H9 (cell line): ENCODE measurements at places on chromosomes 1 and 21. TPM values are rescaled to one million over a fixed set of nuclear protein-coding genes. Genes with fewer than 3 reads are reported as not detected.

The SLC19A2 gene
- 12.4 and 12.8 TPM in 2 replicates for total RNA-seq

GRCh38 chr21:22725436-22725835 lies 1727.2 kb downstream of the NCAM2 start:
- H3K36me3 ChIP-seq = peaks cover 26% of the 10 kb centered on the region
- no peaks in the 10 kb centered on the region for H3K27me3 ChIP-seq
- H3K4me1 ChIP-seq = no peaks in the 10 kb centered on the region

- DNase-seq = no peak
- H3K36me3 ChIP-seq = no peaks in the 10 kb centered on the region; the same call in 2 of the 3 replicates
- H3K4me1 ChIP-seq = peaks cover 8% of the 10 kb centered on the region; the same call in 1 of the 2 replicates
- H3K4me3 ChIP-seq = peak overlapping the region; percentile 52; the same call in 2 of the 3 replicates
- H3K27ac ChIP-seq = no peak overlapping the region
- H3K27me3 ChIP-seq = no peaks in the 10 kb centered on the region
Observed at GRCh38 chr1:160108888-160109662, 6.5 kb upstream of the ATP1A2 start.

DNA sequence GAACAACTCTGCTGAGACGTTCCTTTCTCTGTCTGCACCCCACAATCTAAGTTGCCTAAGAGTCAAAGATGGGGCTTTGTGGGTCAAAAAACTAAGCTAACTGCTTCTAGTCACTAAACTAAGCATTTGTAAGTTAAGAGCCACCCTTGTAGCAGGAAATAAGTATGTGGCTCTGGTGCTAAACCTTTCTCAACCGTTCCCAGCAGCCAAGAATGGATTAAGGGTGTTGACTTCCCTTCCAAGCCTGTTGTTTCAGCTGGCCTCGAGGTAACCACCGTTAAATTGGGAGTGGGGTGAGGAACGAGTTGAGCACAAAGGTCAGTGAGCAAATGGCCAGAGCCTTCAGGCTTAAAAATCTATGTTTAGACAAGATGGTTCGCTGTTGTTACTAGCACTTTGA lies 169.1 kb downstream of the TRIM33 start:
- no peaks in the 10 kb centered on the region for H3K27me3 ChIP-seq
- no peak overlapping the region for H3K27ac ChIP-seq
- H3K4me1 ChIP-seq = no peaks in the 10 kb centered on the region; the same call in 1 of the 2 replicates

DNA sequence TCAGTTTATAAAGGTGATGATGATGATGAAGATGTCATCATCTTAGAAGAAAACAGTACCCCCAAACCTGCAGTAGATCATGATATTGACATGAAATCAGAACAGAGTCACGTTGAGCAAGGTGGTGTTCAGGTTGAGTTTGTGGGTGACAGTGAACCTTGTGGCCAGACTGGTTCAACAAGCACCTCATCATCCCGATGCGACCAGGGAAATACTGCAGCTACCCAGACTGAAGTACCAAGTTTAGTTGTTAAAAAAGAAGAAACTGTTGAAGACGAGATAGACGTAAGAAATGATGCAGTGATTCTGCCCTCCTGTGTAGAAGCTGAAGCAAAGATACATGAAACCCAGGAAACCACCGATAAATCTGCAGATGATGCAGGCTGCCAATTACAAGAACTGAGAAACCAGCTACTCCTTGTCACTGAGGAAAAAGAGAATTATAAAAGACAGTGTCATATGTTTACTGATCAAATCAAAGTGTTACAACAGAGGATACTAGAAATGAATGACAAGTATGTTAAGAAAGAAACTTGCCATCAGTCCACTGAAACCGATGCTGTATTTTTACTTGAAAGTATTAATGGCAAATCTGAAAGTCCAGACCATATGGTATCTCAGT lies 16.0 kb upstream of the CHAF1B start:
- no peak overlapping the region for H3K27ac ChIP-seq
- H3K27me3 ChIP-seq = no peaks in the 10 kb centered on the region
- H3K36me3 ChIP-seq = peaks cover 25% of the 10 kb centered on the region
- no peak for DNase-seq
- no peak overlapping the region for H3K4me3 ChIP-seq
- H3K4me1 ChIP-seq = no peaks in the 10 kb centered on the region

- DNase-seq = no peak
- H3K4me1 ChIP-seq = no peaks in the 10 kb centered on the region
- no peaks in the 10 kb centered on the region for H3K27me3 ChIP-seq
- H3K36me3 ChIP-seq = no peaks in the 10 kb centered on the region; the same call in 2 of the 3 replicates
Observed at GRCh38 chr1:101496109-101496508, 259.3 kb downstream of the S1PR1 start.

GRCh38 chr1:236990052-236990445 lies 14.2 kb downstream of the MT1HL1 start:
- H3K36me3 ChIP-seq = peaks cover 9% of the 10 kb centered on the region
- H3K27me3 ChIP-seq = no peaks in the 10 kb centered on the region
- no peaks in the 10 kb centered on the region for H3K4me1 ChIP-seq

DNA sequence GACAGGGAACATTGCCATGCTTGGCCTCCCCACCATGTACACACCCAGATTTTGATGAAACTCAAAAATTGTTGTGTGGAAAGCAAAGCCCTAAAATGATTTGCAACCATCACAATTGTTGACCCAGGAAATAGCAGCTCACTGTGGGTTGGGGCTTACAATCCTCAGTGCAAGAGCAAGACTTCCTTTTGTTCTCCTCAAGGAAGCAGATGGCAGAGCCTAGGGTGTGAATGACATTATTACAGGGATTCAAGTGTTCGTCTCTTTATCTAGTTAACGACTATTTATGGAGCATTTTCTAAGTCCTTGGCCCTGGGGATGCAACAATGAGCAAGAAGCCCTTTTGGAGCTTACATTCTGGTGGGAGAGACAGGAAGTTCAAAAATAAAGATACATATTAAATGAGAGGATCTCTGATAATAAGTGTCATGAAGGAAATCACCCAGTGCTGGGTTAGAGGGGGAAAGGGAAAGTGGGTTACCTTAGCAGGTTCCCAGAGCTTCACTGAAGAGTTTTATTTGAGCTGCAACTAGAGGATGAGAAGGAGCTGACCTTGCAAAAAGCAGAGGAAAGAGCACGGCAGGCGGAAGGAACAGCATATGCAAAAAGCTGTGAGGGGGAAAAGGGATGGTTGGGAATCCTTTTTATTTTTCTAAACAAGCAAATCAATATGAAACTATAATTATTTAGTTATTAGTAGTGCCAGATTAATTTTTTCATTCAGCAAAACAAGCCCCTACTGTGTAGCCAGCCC lies 38.5 kb upstream of the ID3 start:
- no peaks in the 10 kb centered on the region for H3K27me3 ChIP-seq
- no peaks in the 10 kb centered on the region for H3K36me3 ChIP-seq

GRCh38 chr21:16634515-16634914 lies 878.3 kb upstream of the CXADR start:
- no peak overlapping the region for H3K4me3 ChIP-seq
- no peaks in the 10 kb centered on the region; the same call in 1 of the 3 replicates for H3K36me3 ChIP-seq
- peak; percentile 47 for DNase-seq
- 0 out of 2 replicates have a peak, but pooled peaks cover 5% of the 10 kb centered on the region for H3K4me1 ChIP-seq
- H3K27me3 ChIP-seq = no peaks in the 10 kb centered on the region

- H3K27me3 ChIP-seq = no peaks in the 10 kb centered on the region
- H3K4me3 ChIP-seq = no peak overlapping the region
- H3K27ac ChIP-seq = no peak overlapping the region
- no peaks in the 10 kb centered on the region for H3K4me1 ChIP-seq
- no peak for DNase-seq
- H3K36me3 ChIP-seq = peaks cover 4% of the 10 kb centered on the region; the same call in 1 of the 2 replicates
Observed at GRCh38 chr1:211236633-211237320, 22.4 kb upstream of the RCOR3 start.

DNA sequence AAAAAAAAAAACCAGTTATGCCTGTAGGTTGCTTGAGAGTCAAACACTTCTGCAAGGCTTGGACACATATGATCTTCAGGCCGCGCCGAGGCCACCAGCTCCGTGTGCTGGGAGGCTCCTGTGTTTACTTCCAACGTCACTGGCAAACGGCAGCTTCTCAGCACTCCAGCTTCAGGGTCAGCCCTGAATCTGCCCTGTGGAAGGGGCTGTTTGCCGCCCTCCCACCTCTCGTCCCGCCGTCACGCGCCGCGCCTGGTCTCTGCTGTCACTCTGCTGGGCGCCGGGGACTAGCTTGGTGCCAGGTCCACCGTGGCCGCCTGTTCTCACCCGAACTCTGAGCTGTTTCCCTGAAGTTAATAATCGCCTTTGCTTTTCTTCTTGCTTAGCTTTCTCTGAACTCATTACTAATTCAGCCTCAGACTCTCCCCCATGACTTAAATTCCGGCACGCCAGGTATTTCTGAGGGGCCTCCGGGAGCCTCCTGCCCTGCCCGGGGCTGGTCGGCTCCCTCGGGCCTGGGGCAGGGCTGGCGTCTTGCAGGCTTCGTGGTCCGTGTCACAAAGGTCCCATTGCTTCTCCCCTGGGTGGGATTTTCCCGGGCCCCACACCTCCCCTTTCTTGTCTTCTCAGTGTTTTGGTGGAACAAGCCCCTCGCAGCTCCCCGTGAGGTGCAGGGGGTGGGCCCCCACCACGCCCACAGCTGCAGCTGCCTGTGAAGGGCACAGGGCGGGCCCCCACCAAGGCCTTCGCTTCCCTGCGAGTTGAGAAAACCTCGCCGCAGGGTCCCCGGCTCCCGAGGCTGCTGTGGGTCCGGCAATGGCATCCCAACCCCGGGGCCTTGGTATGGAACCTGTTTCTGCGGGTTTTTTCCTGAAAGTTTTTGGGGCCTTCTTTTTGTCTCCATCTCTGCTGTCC lies 14.6 kb upstream of the C1orf159 start:
- H3K4me3 ChIP-seq = no peak overlapping the region
- no peak for DNase-seq
- no peaks in the 10 kb centered on the region for H3K4me1 ChIP-seq
- H3K27ac ChIP-seq = no peak overlapping the region

GRCh38 chr1:44515416-44515815 lies 110.4 kb downstream of the RNF220 start:
- H3K36me3 ChIP-seq = no peaks in the 10 kb centered on the region
- H3K27ac ChIP-seq = no peak overlapping the region
- no peaks in the 10 kb centered on the region for H3K27me3 ChIP-seq
- no peak for DNase-seq
- H3K4me3 ChIP-seq = no peak overlapping the region
